Stimulated activated CD8-positive, alpha-beta memory T cell treated with anti-CD3 and anti-CD28 coated beads, Interleukin-15, amount 100 ng/mL, for 24 hours (primary cell): ENCODE measurements at places on chromosomes 13 and 19.

GRCh38 chr13:41939398-41939797 is 21.5 kb downstream of the VWA8 start:
- no peak for DNase-seq

DNA sequence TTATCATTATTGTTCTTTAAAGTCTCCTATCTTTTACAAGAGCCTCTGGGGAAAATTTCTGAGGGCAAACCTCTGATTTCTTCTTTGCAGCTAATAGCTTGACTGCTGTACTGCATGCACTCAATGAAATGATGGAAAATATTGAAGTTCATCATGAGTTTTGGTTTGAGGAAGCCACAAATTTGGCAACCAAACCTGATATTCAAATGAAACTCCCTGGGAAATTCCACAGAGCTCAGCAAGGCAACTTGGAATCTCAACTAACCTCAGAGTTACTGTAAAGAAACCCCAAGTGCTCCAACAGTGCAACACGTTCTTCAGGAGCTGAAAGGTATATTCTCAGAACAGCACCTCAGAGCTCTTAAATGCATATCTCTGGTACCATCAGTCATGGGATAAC is 14.2 kb upstream of the RNF6 start:
- DNase-seq, result no peak

DNA sequence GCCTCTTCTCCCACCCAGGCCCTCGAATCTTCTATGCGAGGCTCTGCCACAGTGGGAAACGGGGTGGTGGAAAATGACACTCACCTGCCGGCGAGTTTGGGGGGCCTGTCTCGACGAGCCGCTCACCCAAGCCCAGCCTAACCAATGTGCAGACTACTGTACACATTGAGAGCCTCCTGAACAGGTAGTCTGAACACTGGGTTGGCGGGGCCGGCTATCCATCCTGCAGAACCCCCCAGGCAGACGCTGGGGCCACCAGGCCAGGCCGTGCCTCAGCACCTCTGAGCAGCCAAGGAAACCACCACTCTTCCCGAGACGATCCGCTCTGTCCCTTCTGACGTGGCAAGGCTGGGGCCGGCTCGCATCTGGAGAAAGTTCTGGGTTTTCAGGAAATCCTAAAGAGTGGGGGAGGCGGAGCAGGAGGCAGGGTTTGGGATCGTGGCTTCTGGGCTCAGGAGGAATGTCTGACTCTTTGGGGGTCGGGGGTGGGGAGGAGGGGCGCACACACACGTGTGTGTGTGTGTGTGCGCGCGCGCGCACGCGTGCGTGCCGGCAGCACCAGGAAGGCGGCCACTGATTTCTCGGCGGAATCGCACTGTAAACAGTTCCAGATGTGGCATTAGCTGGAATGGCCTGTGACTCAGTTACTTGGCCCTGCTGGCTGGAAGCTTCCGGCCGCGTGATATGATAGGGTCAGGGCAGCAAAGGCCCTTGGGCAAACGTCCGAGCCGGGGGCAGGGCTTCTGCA is 18.5 kb downstream of the TMED1 start:
- no peak for DNase-seq

DNA sequence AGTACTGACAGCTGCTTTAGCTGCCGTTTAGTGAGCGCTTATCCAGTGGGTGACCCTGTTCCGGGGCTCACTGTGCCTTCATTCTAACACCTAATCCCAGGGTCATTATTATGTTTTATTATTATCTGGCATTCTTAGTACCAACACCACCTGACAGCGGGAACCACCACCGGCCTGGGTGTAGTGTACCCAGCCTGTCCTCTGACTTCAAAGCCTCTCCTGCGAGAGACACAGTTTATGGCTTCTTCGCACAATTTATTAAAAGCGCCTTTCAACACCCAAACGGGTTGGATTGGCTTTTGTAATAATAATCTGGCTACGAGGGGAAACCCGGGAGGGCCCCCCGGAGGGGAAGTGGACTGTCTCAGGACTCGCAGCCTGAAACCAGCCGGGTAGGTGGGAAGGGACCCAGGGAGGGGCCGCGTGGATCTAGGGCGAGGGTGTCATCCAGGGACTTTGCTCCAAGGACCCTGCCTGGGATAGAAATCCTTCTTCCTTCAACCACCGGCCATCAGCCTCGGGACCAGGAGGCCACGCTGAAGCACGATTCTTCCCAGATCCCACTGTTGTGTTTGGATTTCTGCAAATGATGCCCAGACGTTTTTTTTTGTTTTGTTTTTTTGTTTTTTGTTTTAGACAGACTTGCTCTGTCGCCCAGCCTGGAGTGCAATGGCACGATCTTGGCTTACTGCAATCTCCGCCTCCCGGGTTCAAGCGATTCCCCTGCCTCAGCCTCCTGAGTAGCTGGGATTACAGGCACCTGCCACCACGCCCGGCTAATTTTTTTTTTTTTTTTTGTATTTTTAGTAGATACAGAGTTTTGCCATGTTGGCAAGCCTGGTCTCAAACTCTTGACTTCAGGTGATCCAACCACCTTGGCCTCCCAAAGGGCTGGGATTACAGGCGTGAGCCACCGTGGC is 1.6 kb upstream of the ZBTB7A start:
- DNase-seq, result no peak

DNA sequence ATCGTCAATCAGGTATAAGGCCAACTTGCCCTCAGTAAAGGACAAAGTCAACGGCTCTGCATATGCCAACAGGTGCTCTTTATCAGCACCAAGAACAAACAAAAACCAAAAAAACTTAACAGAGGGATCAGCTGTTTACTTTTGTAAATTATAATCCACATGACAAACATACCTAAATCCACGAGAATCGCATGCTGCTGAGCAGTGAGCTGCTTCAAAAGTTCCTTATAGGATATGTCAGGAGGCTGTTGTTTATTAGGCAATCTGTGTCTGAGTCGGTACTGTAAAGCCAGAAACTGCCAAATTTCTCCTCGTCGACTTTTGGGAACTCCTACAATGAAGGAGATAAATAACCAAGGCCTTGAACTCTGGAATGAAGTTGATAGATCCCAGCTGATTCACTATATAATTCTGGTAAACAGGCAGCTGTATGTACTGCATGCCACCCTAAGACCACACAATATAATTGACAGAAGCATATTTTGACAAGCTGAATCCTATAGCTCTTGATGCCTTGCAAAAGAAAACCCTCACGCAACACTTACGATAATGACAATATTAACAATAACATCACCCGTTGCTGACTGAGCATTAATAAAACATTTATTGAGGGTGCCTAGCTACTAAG is 179.8 kb downstream of the TBC1D4 start:
- DNase-seq, result no peak

GRCh38 chr19:58582985-58583384 is 9.8 kb upstream of the MZF1 start:
- no peak for DNase-seq

- no peak for DNase-seq
These were observed 275.3 kb downstream of the KCTD12 start for GRCh38 chr13:76610819-76611415.

DNA sequence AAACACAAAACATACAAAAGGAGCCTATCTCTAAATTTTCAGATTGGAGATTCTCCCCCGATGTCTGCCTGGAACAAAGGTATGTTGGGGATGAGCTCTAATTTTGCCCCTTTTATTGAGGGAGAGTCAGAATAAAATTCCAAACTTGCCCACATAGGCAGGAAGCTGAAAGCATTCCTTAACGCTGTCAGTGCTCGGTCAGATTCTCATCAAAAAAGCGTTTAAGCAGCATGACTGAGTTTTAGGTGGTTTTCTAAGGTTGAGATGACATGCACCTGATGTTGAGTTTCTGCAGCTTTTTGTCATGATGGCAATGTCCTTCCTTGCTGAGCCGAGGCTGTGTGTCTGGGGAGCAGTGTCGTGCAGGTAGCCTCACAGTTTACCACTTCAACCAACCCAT is 48.4 kb upstream of the MEDAG start:
- no peak for DNase-seq

GRCh38 chr19:41362143-41362847 is 1.7 kb downstream of the B9D2 start:
- no peak for DNase-seq

DNA sequence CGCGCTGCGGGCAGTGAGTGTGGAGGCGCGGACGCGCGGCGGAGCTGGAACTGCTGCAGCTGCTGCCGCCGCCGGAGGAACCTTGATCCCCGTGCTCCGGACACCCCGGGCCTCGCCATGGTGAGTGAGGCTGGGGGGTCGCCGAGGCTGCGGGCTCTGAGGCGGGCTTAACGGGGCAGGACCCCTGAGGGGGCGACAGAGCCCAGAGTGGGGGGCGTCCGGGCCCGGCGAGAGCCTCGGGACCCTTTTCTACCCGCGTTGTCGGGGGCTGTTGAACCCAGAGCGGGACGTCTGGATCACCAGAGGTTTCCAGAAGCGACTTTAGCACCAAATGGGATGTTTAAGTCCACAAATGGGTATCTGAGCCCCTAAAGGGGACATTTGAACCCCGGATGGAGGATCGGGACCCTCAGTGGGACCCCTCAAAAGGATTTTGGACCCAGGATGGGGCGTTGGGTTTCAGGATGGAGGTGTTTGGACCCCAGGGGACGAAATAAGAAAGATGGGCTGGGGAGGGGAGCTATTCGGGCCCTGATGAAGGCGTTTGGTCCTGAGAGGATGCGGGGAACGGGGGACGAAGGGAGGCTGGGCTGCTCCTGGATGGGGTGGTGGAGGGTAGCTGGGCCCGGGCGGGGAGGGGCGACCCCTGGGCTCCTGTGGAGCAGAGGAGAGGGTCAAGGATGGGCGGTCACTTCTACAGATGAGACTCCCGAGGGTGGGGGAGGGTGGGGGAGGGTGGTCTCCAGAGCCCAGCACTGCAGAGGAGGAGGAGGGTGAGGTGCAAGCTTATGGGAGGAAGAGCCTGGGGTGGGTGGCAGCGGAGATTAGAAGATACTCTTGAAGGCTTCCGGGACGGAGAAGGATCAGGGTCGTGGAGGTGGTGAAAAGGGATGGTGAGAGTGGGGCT is at the start of gene CALM3:
CALM3 (plus strand) TSS at position 13 of the 907 bp plus-strand sequence; CDS start at position 118, 105 bp downstream.
- no peak for DNase-seq

DNA sequence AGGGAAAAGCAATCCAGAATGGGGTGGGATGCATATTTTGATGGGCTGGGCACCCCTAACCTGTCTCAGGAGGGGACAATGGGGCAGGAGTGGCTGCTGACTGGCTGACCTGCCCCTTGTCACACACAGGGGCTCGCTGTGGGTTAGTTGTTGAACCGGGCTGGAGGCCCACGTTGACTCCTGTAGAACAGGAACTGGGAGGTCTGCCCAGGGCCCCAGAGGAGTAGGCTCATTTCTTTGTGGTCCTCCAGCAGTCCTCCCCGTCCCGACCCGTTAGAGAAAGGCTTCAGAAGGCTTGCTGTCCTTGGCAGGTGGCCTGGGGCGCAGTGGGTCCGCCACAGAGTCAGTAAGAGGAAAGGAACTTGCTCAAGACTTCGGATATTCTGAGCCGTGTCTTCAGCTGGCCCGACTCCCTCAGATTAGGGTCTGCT is 70.1 kb downstream of the COL4A1 start:
- no peak for DNase-seq

- no peak for DNase-seq
These were observed 62.0 kb downstream of the GPALPP1 start for GRCh38 chr13:45051315-45051714.

GRCh38 chr19:49823472-49823871 is 5.4 kb downstream of the MED25 start:
- no peak for DNase-seq

- DNase-seq, result no peak
These were observed 228.7 kb downstream of the KCNRG start for GRCh38 chr13:50243931-50244330.

DNA sequence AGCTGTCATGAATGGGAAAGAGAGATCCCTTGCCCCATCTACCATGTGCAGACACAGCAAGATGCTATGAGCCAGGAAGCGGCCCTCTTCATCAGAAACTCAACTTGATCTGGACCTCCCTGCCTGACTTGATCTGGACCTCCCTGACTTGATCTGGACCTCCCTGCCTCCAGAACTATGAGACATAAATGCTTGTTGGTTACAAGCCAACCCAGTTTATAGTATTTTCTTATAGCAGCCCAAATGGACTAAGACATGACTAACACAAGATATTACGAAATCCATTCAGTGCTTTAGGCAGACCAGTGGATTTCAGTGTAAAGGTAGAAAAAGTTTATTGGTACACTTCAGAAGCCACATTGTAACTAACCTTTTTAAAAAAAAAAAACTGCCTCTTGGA is 15.6 kb downstream of the PCID2 start:
- DNase-seq, result no peak
